ENCODE measurements at places on chromosomes 7 and 10.

DNA sequence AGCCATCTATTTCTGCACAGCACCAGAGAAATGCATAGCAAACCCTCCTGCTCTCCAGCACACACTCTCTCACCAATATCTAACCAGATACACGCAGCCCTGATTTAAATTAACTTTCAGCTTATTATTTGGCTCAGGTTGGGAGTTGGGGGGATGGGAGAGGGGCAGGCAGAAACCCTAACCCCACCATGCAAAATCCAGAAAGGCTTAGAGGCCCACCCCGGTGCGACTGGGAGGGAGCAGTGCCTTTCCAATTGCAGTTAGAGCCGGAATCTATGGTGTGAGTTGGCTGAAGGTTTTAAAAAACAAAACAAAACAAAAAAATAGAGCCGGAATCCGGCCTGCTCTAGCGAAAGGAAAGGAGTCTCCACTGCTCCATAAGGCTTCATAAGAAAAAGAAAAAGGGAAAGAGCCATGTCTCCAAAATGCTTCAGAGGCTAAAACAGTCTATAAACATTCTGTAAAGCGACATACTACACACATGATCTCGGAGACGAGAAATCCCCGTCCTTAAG lies 2.9 kb downstream of the IGF2BP3 start:
- no peak for DNase-seq

DNA sequence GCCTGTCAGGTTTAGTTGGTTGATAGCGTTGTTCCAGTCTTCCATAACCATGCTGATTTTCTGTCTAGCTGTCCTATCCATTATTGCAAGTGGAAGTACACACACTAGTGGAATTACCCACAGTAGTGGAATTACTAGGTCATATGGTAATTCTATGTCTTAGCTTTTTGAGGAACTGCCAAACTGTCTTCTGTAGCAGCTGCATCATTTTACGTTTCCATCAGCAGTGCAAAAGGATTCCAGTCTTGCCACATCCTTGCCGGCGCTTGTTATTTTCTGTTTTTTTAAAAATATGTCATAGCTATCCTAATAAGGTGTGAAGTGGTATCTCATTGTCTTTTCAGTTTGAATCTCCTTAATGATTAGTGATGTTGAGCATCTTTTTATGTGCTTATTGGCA lies 17.2 kb upstream of the RHBDD2 start:
- DNase-seq, result no peak

GRCh38 chr10:132687181-132687892 lies 98.6 kb downstream of the NKX6-2 start:
- no peak for DNase-seq

DNA sequence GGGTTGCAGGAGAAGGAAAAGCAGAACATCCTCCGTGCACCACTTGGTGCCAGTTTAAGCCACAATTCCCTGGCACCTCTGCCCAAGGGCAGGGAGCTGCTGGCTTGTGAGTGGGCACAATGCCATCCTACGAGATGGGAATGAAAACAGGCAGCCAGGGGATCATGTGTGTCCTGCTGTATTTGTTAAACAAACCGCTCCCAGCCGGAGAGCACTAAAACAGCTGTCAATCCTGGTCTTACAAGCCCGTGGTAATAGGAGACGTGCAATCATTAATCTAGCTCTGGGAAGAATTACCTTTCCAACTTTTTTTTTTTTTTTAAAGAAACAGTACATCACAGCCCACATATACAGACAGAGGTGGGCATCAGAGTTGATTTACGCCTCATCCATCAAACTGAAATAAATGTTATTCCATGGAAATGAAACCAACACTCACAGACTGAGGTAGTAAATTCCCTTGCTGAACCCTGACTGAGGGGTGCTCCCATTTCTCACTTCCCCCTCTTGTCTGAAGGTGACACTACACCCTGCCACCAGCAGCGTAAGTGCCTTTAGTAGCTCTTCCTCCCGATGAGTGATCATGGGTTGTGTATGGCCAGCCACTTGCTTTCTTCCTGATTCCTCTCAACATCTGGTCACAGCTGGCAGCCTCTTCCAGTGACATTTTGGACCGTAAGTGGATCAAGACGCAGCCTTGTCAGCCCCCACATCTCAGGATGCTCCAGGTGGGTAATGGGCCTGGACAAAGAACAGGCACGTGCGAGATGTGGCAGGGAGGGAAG lies 143.8 kb downstream of the TEX36 start:
- DNase-seq, result no peak

DNA sequence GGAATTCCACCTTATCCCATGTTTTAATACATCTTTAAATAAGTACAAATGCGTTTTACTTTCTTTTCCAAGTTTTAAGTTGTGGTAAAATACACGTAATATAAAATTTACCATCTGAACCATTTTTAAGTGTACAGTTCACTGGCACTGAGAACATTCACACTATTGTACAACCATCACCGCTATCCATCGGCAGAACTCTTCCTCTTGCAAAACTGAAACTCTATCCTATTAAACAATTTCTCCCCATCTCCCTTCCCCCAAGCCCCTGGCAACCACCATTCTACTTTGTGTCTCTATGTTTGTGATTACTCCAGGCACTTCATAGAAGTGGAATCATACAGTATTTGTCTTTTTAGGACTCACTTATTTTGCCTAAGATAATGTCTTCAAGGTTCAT lies 33.8 kb downstream of the HIP1 start:
- DNase-seq, result no peak
